ENCODE measurements at places on chromosomes 16 and 17.

GRCh38 chr16:85206472-85207356 lies 94.4 kb upstream of the CIBAR2 start:
- no peak for DNase-seq

- no peak for DNase-seq
Observed at GRCh38 chr17:79748295-79749099, 17.8 kb downstream of the ENPP7 start.

- no peak for DNase-seq
Observed at GRCh38 chr16:56338566-56339318, 86.6 kb downstream of the AMFR start.

DNA sequence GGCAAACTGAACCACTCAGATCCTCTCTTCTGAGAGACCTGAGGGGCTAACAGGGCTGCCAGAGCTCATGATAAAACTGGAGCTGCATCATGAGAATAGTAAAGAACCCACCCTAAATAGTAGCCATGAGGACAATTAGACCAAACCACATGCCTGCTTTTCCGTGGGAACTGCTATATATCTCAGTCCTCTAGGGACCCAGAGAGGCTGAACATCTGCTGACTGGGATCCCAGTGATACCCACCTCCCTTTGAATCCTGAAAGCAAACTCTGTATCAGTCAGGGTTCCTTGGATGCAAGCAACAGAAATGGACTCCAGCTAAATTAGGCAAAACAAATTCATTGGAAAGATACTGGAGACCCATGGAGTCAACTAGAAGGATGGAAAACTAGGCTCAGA lies 6.5 kb downstream of the MT1X start:
- peak; percentile 46 for DNase-seq

DNA sequence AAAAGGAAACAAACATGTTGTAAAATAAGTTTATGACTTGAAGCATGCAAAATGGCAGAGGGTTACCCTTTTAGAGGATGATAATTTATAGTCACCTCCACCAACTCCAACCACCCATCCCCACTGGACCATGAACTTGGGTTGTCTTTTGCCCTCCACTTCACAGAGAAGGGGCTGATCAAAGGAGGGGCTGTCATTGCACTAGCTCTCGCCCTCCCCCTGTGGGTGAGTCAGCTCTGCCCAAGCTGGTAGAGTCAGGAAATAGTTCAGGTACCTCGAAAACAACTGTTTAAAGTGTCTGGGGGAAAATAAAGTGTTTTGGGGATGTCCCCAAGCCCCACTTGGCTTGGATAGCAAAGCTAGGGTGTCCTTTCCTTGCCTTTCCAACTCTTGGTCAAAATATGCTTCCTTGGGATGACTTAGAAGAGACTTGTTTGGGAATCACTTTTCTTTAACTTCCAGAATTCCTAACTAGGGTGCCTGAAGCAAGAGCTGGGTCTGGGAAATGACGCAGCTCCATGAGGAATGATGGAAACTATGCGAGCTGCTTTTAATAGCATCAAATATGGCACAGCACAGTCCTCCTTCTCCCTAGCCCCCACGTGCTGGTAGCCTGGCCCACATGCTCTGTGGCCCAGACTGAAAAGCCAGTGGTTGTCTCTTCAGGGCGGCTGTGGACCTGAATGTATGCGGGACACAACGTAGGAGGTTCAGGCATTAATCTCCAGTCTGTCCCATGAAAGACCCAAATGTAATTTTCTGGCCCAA lies 40.7 kb downstream of the TBX4 start:
- no peak for DNase-seq

DNA sequence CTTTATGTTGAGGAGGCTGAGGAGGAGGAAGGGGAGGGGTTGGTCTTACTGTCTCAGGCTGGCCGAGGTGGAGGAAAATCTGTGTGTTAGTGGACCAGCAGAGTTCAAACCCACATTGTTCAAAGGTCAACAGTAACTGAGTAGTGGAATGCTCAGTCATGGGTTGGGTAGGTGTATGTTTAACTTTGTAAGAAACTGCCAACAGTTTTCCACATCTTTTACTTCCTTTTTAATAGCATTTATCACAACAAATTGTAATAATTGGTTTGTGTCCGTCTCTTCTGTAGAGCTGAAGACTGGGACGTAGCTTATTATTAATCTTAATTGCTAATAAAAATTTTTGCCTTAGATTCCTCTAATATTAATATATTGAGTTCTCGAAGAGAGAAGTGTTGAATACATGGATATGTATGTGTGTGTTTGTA lies 5.3 kb downstream of the ATP6V0A1 start:
- no peak for DNase-seq

GRCh38 chr16:17744921-17745572 lies 274.3 kb upstream of the XYLT1 start:
- no peak for DNase-seq

GRCh38 chr17:56679115-56679776 lies 85.7 kb downstream of the NOG start:
- peak; percentile 30 for DNase-seq

- no peak for DNase-seq
Observed at GRCh38 chr16:9682320-9682719, 499.9 kb downstream of the GRIN2A start.

- peak; percentile 70 for DNase-seq
Observed at GRCh38 chr16:85425074-85425662, 188.0 kb upstream of the GSE1 start.

DNA sequence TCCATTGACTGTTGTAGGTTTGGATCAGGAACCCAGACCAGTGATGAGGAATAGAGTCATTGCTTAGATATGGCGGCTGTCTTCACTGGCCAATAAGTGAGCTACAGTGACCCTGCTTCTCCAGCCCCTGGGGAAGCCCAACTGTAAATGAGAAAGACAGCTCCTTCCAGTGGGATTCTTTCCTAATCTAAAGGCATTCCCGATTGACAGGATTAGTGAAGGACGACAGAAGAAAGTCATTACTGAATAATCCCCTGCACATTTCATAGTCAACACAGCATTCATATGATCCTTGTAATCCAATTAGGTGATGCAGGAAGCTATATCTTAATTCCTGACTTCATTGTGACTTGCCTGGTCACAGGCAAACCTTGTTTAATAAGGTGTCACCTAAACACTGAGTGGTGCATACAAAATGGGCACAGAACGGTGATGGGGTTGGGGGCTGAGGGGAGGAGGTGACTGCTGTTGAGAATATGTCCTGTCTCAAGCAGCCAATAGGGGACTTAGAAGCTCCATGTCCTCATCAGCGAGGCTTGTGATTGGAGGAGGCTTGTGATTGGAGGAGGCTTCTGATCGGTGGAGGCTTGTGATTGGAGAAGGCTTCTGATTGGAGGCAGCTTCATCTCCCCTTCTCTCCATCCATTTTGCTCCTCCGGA lies 242.6 kb downstream of the XYLT1 start:
- DNase-seq = peak; percentile 77

GRCh38 chr16:22326771-22327445 lies 29.7 kb downstream of the POLR3E start:
- DNase-seq = no peak

- no peak for DNase-seq
Observed at GRCh38 chr16:55133654-55134053, 190.3 kb upstream of the IRX6 start.
